GM04504 (cell line): ENCODE measurements at places on chromosomes 5 and 9.

GRCh38 chr9:126692041-126692758 lies 78.5 kb downstream of the LMX1B start:
- DNase-seq, result no peak

GRCh38 chr5:57705769-57706168 lies 223.2 kb upstream of the ACTBL2 start:
- DNase-seq, result no peak

- DNase-seq, result no peak
These were observed at the start of gene RASGRF2 for GRCh38 chr5:80959768-80960442. TSS of gene RASGRF2 (plus strand) at chr5:80960363. CDS start at chr5:80960739, 376 bp downstream.

DNA sequence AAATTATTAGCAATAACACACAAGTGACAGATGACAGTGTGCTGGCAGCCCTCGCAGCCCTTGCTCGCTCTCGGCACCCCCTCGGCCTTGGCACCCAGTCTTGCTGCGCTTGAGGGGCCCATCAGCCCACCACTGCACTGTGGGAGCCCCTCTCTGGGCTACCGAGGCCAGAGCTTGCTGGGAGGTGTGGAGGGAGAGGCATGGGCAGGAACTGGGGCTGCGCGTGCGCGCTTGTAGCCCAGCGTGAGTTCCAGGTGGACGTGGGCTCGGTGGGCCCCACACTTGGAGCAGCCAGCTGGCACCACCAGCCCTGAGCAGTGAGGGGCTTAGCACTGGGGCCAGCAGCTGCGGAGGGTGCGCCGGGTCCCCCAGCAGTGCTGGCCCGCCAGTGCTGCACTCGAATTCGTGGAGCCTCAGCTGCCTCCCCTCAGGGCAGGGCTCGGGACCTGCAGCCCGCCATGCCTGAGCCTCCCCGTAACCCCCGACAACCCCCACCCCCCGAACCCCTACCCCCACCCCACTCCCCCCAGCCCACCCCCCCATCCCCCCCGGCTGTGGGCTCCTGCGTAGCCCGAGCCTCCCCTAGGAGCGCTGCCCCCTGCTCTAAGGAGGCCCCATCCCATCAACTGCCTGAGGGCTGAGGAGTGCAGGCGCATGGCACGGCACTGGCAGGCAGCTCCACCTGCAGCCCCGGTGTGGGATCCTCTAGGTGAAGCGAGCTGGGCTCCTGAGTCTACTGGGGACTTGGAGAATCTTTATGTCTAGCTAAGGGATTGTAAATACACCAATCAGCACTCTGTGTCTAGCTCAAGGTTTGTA lies 240.9 kb downstream of the TRIM36 start:
- no peak for DNase-seq

DNA sequence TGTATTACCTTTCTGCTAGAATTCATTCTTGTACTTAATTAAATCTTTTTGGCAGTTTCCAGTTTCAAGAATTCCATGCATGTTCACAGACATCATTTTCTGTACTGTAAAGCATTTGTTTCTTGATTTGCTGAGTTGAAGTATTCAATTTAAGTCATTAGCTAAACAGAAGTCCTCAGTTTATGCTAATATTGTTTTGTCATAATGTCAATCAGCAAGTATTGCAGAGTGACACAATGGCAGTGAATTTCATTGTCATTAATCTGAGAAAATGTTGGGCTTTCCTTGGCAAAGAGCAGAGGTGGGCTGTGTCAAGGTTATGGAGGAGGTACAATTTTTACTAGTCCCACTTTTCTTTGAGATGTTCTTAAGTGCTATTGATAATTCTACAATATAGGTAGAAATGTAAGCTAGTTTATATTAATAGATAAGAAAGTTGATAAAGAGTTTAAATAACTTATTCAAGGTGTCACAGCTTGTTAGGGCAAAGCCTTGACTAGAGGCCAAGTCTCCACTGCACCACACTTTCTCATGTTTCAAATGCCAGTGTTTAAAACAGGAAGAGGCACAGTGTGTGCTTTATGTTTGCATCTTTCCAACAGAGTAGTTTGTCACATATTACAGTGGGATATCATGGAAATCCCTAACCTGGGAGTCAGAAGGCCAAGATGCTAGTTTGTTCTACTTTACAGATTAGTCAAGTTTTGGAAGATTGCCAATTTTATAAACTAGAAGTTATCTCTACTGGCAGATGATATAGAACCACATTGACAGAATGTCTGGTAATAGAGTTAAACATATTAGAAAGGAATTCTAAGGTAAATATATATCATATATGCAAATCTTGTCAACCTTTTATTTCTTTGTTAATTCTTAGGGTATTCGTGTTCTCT lies 56.3 kb downstream of the SLF1 start:
- DNase-seq, result no peak

DNA sequence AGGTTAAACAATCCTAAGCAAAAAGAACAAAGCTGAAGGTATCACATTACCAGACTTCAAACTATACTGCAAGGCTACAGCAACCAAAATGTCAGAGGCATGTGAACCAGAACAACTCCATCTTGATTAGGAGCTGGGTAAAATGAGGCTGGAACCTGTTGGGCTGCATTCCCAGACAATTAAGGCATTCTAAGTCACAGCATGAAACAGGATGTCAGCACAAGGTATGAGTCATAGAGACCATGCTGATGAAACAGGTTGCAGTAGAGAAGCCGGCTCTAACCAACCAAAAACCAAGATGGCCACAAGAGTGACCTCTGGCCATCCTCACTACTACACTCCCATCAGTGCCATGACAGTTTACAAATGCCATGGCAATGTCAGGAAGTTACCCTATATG lies 252.0 kb downstream of the RASEF start:
- no peak for DNase-seq
